Femur (tissue), 1 donor: ENCODE measurements at places on chromosomes 3 and 15.

DNA sequence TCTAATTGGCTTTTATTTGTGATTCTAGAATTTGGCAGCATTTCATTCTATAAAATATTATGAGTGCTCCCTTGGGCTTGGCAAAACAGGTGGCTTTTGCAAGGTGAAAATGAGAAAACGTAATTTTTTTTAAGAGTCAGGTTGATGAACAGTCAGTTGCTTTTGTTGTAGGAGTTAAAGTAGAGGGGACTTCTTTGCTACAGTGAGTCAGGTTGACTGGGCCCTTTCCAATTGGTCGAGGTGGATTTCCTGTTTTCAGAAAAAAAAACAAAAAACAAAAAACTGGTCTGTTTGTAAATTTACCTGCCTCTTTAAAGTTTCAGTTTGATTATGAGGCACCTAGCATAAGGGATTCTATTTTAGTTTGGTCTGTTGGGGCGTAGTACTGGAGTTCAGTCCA lies 1469.4 kb upstream of the GBE1 start:
- DNase-seq, result no peak

DNA sequence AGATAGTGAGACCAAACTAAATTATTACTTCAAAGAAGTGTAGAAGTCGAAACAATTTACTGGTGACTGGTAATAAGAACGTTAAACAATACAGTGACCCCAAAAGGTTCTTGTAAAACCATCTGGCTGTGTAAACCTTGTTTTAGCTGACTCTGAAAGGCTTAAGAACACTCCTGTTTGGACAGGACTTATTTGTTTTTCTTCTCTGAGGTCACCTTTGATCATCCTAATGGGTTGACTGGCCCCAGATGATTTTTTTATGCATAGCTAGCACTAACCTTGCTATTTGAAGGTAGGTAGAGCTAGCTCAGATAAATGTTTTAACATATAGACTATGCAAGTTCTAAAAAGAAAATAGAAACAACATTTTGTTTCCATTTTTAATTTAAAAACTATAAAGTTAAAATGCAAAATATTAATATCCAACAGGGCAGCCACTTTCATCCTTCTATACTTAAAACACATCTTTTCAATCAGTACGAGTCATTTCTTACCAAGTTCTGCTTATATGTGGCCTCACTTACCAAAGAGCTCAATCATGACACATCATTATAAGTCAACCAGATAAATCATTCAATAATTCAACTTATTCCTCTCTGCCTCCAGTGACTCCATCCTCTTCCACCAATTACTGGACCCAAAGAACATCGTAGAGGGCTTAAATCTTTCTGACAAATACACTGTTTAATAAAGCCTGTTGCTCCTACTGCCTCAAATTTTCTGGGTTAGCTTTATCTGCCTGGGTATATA lies 158.8 kb downstream of the SSR3 start:
- no peak for DNase-seq

GRCh38 chr3:181851063-181851462 lies 139.3 kb downstream of the SOX2 start:
- no peak for DNase-seq

- no peak for DNase-seq
Observed at GRCh38 chr3:47635536-47635935, 56.9 kb upstream of the CSPG5 start.

DNA sequence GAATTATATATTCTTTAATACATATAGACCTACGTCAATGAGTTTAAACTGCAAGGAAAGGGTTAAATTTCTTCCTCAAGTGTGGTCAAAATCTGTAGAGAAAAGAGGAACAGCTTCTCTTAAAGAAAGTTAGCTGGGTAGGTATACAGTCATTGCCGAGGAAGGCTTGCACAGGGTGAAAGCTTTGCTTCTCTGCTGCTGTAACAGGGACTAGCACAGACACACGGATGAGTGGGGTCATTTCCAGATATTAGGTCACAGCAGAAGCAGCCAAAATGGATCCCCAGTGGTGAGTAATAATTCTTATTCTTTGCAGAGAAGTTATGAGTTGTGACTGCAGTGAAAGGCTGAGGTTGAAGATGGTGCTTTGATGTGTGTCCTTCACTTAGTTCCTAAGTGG lies at the start of gene CD86:
CD86 (plus strand) TSS at position 148 of the 400 bp plus-strand sequence; CDS start at position 276, 128 bp downstream.
- no peak for DNase-seq

GRCh38 chr3:174331095-174331800 lies 527.9 kb upstream of the NAALADL2 start:
- no peak for DNase-seq

- no peak for DNase-seq
Observed at GRCh38 chr15:90911906-90912769, 9.0 kb downstream of the MAN2A2 start.

GRCh38 chr15:39817892-39818291 lies 35.3 kb upstream of the FSIP1 start:
- DNase-seq, result no peak

DNA sequence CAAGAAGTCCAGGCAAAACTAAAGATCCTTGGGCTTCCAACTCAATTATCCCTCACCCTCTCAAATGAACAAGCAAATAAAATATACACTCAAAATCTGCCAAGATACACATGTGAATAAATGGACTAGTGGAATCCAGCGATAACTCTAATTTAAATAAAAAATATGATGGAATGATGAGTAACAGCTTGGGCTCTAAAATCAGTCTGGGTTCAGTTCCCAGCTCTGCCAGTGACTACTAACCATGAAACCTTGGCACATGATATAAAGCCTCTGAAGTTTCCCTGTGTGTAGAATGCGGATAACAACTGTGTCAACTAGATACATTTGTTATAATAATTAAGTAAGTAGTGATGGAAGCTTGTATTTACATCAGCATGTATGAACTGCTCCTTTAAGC lies 81.3 kb downstream of the CADPS start:
- DNase-seq, result no peak

- no peak for DNase-seq
Observed at GRCh38 chr15:68027388-68027787, 26.7 kb upstream of the PIAS1 start.

DNA sequence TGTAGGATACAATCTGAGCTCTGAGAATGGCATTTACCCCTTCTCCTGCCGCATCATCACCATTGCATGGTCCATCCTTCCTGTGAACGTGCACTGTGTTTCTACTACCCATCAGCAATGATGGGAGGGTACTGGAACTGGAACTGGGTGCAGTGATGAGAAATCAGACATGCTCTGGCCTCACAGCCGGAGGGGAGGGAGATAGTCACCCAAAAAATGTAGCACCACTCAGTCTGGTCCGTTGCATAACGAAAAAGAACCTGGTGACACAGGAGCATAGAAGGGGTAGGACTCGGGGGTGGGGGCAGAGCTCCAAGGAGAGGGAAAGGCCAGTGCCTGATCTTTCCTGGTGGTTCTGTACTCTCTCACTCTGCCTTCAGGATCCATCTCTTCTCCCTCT lies 205.0 kb downstream of the RPLP1 start:
- DNase-seq, result no peak

- DNase-seq, result no peak
Observed at GRCh38 chr15:57550640-57551039, 41.1 kb upstream of the MYZAP start.

DNA sequence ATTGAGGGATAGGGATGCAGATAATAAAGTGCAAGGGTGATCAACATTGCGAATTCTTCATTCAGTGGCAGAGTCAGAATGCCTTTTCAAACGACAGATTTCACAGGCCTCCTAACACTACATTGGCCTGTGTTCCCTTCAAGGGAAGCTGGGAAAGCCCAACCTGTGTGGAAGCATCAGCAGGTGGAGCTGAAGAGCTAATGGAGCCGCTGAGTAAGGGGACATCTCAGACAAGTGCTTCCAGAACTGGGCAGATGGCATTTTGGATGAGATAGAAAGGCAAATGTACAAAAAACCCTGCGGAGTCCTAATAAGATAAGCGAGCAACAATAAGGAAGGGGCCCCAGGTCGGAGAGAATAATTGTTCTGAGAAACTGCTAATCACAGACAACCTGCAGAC lies 8.5 kb upstream of the SLC24A5 start:
- DNase-seq, result no peak

DNA sequence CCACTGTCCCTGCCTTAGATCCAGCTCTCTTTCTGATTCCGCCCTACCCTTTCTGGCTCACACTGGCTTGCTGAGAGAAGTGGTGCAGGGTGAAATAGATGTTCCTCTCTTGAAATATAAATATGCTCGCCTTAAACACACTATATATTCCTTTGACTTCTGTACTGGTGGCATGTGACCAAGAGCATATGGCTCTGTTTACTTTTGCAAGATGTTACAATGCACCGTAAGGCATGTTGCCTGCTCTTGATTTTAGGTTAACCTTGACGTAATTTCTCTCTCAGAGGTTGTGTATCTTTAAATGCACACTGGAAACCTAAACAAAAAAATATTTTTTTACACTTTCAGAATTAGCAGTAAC lies 749 bp downstream of the RSRC1 start:
- no peak for DNase-seq

- no peak for DNase-seq
Observed at GRCh38 chr15:78873793-78874765, 1.4 kb downstream of the MORF4L1 start.

GRCh38 chr15:31360843-31361763 lies 34.5 kb downstream of the KLF13 start:
- DNase-seq, result peak; percentile 70

- DNase-seq, result no peak
Observed at GRCh38 chr3:5020242-5020722, 41.0 kb downstream of the BHLHE40 start.

DNA sequence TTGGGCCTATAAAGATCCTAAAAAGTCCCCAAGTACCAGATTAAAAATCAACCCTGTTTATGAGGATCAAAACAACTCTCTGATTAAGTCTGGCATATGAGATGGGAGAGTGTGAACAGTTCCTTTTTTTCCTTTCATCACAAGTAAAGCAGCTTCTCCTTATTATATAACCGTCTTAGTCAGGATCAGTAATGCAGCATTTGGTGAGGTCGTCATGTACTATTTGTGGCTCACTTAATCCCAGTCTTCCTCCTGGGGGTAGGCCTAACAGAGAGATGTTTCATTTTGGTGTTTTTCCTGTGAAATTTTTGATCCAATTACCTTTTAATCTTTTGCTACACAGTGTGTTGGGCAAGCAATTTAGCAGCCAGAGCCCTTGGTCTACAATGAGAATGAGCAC lies 333.1 kb upstream of the KCNMB2 start:
- DNase-seq, result no peak

DNA sequence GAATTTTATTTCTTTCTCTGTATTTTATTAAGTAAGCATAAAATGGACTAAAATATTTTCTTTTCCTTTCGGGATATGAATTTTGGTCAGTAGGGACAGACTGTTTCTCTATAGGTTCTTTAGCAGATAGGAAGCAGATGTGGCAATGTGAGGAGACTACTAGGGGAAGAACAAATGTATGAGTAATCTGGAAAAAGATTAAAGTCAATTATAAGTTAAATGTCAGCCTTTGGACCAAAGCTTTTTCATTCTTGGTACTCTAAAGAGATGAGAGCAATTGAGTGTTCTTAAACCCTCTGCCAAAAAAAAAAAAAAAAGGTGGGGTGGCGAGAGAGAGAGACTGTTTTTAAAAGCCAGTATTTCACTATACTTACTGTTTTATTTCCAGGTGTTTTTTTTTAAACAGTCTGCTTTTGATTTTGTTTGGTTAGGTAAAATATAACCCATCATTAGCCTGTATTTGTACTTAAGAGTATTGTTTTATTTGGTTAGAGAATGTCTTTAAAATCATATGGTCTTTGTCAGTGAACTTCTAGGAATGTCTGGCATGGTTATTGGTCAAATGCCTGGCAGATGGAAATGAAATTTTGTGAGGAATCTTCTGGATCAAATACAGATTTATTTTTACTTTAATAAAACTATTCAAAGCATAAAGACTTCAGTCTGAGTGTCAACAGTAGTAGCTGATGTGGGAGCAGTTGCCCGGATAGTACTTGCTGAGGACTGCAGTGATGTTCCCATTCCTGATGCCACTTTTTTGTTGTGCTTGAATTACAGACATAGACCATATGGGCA lies 63.8 kb downstream of the LRRC49 start:
- DNase-seq, result no peak

DNA sequence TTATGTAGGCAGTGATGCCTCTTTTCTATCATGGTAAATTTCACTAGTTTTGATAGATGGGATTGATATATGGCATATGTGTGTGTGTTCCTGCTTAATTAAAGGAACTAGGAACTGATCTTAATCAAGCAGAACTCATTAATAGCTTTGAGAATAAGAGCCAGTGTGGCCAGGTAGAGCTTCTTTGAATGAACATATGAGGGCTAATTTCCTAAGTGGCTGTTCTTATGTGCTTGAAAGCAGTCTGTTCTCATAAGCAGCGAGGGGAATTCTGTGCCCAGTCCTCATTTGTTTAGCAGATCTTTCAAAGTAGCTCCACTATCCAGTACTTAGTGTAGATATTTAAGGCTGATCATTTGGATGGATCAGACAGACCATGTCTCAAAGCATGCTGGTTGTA lies 164.2 kb downstream of the GABRG3 start:
- DNase-seq, result no peak

- DNase-seq, result no peak
Observed at GRCh38 chr3:129424185-129424841, 4.1 kb downstream of the EFCAB12 start.

- DNase-seq, result no peak
Observed at GRCh38 chr3:46435081-46435726, 28.1 kb downstream of the CCRL2 start.

- no peak for DNase-seq
Observed at GRCh38 chr15:38883987-38884386, 319.4 kb upstream of the RASGRP1 start.

GRCh38 chr3:74003734-74004133 lies 379.0 kb upstream of the PDZRN3 start:
- DNase-seq, result no peak

DNA sequence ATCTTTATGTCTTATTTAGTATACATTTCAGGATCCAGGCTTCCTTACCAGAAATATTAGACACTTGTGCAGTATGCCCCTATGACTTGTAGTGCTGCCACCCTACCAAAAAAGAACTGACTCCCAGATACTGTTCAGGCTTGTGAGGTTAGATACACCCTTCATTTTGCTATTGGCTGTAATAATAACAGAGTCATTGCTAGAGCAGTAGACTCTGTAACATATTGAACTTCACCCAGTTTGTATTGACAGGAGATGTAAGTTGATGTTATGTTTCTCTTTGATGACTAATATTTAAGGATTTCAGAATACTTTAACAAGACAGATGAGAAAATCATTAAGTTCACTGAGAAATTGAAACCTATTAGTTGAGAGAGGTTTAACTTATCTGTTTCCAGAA lies 32.9 kb downstream of the RNF111 start:
- DNase-seq, result no peak

- DNase-seq, result no peak
Observed at GRCh38 chr15:40313531-40314398, 6.0 kb upstream of the PLCB2 start.

DNA sequence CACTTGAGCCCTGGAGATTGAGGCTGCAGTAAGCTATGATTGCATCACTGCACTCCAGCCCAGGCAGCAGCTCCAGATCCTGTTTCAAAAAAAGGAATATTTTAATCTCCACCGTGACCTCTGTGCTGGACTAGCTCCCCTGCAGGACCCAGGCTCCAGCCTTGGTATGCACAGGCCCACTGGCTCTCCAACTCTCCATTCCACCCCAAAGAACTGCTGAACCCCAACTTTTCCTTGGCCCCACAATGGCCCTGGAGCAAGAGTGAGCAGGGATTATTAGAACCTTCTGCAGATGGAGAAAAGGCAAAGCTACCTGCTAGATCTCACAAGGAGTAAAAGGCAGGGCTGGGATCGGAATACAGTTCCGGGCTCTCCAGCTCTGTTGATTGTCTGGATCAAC lies 32.8 kb upstream of the SFMBT1 start:
- no peak for DNase-seq

GRCh38 chr3:123622766-123623165 lies 37.9 kb upstream of the HACD2 start:
- DNase-seq, result no peak

GRCh38 chr15:75061272-75061671 lies 37.9 kb downstream of the PPCDC start:
- DNase-seq, result peak; percentile 68
